ENCODE measurements at places on chromosomes 11 and 22.

DNA sequence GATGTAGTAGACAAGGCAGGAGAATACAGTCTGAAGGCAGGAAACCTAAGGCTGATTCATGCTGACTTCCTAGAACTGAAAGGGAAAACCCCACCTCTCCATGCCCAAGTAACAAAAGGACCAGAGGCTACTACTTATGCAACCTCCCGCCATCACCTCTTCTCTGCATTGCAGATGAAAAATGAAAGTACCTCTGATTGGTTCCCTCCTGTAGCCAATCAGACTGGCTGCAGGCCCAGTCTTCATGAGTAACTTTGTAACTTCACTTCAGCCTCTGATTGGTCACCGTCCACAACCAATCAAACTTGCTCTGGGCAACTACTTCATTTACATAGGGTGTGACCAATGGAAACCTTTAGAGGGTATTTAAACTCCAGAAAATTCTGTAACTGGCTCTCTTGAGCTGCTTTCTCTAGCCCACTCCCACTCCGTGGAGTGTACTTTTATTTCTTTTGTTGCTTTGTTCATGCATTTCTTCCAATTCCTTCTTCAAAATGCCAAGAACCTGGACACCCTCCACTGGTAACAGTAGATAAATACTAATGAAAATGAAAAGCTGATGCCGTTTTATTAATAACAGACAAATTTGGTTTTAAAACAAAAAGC is 5.2 kb upstream of the MAP6 start:
- peak; percentile 64 for DNase-seq

DNA sequence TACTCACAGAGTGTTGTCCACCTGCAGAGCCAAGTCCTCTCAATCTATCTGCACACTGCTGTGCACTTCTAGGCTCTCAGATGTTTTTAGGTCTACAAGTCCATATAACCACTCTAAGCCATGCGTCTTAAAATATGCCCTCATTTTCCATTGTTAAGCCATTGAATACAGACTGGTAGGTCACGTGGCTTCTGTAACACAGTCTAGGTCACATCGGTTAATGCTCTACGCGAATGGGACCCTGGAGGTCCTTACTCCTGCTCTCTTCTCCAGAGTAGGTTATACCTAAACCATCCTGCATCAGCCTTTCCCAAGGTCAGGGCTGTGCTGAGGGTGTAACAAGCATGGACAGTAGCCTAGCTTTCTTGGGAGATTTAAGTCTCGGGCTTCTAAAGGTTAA is 819 bp downstream of the JAML start:
- no peak for DNase-seq

DNA sequence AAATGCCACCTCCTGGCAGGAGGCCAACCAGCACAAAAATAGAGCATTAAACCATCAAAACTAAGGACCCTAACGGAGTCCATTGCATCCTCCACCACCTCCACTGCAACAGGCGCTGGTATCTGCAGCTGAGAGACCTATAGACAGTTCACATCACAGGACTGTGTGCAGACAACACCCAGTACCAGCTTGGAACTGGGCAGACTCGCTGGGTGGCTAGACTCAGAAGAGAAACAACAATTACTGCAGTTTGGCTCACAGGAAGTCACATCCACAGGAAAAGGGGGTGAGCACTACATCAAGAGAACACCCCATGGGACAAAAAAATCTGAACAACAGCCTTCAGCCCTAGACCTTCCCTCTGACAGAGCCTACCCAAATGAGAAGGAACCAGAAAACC is 11.6 kb upstream of the TMEM45B start:
- no peak for DNase-seq

DNA sequence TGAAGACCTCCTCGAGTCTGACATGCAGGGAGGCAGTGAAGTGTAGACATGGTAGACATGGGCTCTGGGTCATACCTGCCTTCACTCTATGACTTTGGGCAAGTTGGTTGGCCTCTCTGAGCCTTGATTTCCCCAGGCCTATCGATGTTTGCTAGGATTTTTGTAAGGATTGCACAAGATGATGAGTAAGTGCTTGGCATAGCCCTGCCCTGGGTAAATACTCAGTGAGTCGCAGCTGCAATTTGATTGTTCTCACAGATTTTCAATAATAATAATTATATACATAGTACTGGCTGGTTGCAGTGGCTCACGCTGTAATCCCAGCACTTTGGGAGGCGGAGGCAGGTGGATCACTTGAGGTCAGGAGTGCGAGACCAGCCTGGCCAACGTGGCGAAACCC is 18.1 kb downstream of the MCM5 start:
- DNase-seq, result no peak

- DNase-seq, result no peak
Observed at GRCh38 chr11:103586756-103587155, 449.7 kb upstream of the DDI1 start.

GRCh38 chr11:64866173-64866491 is 12.3 kb downstream of the EHD1 start:
- no peak for DNase-seq

- no peak for DNase-seq
Observed at GRCh38 chr11:62721994-62722393, 5.3 kb downstream of the HNRNPUL2 start.

DNA sequence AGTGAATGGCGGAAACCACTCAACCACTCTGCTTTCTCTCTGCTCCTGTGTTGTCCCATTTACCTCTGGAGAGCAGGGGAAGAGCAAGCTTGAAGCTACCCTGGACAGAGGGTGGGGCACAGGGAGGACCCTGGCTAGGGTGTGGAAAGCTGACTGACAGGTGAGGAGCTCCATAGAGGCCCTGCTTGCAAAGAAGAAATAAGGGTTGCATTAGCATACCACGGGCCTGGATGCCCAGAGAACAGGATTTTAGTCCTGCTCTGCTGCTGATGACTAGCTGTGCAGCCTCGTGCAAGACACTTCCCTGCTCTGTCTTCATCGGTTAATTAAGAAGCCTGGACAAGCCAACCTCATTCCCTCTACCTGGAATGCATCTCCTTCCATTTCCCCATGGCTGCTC is 135.0 kb downstream of the BUD13 start:
- DNase-seq, result no peak

- no peak for DNase-seq
Observed at GRCh38 chr11:36193290-36193619, 96.0 kb downstream of the COMMD9 start.

DNA sequence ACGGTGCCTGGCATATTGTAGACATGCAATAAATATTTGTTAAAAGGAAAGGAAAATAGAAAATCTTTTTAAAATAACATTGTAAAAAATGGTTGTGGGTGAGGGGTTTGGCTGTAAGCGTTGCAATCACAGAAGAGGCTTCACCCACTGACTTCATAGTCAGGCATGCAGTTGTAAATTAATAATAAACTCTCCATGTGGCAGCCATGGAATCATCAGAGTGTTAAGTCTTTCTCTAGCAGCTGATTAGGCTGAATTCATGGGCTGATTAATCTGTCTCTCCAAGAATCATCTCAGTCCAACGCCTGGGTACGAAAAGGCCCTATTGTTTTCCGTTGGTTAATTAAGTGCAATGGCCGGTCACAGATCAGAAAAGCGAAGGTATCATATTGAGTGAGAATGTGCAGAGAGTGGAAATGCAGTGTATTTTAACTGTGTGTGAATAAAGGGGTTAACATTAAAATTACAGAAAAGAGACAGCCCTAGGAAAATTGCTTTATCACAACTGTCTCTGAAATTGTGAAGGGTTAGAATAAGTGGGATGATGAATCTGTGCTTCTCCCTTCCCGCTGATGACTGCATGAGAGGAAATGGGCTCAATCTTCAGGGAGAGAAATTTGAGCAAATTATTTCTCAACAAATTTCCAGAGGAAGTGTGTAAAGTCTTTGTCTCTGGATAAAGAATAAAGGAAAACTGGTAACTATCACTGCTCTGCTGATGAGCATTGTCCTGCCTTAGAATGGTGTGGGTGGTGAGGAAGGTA is 269.0 kb downstream of the FAM76B start:
- DNase-seq, result peak; percentile 30

- peak; percentile 95 for DNase-seq
Observed at GRCh38 chr11:48007677-48008076, 27.3 kb downstream of the PTPRJ start.

DNA sequence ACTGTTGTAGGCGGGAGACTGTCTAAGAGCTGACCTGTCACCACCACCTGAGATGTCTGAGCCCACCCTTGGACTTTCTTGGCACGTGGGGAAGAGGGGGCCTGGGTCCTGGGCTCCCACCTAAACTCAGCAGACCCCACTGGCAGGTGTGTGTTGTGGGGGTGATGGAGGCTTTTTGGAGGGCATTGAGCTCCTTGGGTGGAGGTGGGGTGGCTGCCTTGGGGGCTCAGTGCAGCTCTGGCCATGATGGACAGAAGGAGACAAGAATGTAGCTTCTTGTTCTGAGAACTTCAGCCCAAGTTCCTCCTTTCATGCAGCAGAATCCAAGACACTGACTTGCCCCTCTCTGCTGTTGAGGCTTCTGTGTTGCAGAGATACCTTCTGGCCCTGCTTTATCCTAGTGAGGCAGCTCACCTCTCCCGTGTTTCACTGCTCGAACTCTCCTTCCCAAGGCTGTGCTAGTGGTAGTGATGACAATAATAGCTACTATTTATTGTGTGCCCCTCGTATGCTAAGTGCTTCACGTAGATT is 116.6 kb upstream of the OR4B1 start:
- DNase-seq, result no peak

GRCh38 chr11:15258433-15259165 is 143.9 kb downstream of the INSC start:
- DNase-seq, result no peak

DNA sequence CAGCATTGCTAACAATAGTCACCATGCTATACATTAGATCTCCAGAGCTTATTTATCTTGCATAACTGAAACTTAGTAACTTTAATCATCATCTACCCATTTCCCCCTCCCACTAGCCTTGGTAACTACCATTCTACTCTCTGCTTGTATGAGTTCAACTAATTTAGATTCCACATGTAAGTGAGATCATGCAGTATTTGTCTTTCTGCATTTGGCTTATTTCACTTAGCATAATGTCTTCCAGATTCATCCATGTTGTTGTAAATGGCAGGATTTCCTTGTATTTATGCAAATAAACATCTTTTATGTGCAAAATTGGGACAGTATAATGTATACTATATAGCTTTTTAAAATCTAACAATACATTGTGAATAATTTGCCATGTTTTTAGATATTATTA is 66.0 kb upstream of the ZBED5 start:
- DNase-seq, result no peak

DNA sequence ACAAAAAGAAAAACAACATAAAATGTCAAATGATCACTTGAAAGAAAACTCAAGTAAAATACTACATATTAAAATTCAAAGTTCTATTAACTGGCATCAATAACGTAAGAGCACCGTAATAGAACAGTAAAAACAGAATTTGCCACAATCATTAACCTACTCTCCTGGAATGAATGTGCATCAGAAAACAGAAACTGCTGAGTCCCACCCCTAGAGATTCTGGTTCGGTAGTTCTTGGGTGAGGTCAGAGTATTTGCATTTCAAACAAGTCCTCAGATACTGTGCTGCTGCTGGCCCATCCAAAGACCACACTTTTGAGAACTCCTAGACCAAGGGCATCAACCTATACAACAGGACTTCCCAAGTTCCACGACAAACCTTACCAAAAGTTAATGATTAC is 23.5 kb downstream of the PITPNB start:
- DNase-seq, result no peak

DNA sequence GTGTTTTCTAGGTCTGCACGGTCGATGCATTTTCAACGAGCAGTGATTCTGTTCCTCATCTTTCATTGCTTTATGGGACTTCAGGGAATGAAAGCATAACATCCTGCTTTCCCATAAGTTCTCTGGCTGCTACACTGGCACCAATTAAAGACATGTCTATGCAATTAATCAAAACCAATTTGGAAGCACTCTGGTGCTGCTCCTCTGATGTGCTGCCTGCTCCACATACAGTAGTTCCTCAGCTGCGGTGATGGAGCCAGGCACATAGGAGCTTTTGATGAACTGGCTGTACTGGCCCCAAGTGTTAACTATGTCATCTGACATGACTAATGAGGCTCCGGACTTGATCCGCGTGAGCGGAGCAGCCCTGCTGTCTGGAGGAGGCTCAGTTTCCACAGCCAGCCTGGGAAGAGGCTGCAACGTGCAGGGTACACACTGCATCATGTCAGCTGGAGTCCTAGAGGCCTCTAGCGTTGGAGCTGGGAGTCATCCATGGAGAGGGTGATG is 29.8 kb downstream of the GVQW3 start:
- DNase-seq, result no peak

DNA sequence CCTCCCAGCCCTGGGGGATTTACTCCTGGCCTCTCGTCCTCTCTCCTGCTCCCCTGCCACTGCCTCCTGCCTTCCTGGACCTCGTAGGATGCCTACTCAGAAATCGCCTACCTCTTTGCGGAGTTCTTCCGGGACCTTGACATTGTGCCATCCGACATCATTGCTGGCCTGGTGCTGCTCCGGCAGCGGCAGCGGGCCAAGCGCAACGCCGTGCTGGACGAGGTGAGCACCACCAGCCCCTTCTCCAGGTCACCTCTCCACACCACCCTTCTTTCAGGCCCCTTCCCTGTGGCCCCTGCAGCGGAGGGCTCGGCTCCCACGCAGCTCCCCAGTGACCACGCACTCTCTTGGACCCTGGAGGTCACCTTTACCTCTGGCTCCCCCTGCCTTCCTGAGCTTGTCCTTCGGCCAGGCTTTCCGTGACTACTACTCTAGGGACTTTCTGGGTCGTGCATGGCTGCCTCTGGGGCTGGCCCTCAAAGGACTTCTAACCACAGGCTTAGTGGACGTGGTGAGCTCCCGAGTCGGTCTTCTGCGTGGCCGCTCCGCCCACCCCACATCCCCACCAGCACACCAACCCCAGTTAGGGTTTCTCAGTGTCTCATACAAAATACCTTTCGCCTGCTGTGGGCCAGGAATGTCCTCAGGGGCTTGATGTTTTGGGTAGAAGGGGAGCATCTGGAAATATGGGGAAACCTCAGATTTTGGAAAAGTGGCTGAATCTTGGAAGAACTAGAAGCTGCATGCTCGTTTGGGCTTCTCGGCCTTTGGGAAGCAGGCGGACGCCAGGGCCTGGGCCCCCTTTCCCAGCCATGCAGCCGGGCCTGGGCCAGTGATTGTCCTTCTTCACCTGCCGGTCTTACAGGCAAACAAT is 24.1 kb upstream of the MYRF start:
- DNase-seq, result no peak

DNA sequence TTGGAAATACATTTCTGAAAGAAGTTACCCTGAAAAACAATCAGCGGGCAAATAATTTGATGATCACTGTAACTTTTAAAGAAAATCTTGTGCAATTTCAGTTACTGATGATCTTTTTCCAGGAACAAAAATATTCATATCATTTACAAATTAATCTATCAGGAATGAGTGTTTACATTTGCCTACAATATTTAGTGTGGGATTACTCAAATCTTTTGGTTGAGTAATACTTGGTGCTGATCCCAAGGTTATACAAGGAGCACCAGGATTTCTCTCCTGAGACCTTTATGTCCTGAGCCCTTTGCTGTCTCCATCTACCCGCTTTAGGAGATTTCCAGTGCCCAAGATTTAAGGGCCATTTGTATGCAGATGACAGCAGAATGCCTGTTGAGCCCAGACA is 116.1 kb downstream of the ATXN10 start:
- DNase-seq, result no peak
